ENCODE measurements at places on chromosomes 3 and 15. TPM values are rescaled to one million over a fixed set of nuclear protein-coding genes. Genes with fewer than 3 reads are reported as not detected.

- DNase-seq: no peak
Observed at GRCh38 chr3:65035246-65035645, 347.4 kb upstream of the ADAMTS9 start.

DNA sequence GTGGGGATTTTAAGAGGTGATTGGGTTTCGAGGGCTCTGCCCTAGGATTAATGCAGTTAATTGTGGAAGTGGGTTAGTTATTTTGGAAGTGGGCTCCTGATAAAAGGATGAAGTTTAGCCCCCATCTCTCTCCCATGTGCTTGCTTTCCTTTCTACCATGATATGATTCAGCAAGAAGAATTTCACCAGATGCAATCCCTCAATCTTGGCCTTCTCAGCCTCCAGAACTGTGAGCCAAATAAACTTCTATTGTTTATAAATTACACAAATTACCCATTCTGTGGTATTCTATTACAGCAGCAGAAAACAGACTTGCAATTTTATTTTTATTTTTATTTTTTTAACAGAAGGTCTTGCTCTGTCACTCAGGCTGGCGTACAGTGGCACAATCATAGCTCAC is 27.3 kb upstream of the UBE2E1 start:
- DNase-seq: no peak

TRPM7 gene
- 36.9 TPM for total RNA-seq

- DNase-seq: no peak
Observed at GRCh38 chr3:168422843-168423242, 327.1 kb upstream of the GOLIM4 start.

- no peak for DNase-seq
Observed at GRCh38 chr3:72375237-72376076, 472.8 kb downstream of the SHQ1 start.

NPAP1 gene
- total RNA-seq: 0.09 TPM

DNA sequence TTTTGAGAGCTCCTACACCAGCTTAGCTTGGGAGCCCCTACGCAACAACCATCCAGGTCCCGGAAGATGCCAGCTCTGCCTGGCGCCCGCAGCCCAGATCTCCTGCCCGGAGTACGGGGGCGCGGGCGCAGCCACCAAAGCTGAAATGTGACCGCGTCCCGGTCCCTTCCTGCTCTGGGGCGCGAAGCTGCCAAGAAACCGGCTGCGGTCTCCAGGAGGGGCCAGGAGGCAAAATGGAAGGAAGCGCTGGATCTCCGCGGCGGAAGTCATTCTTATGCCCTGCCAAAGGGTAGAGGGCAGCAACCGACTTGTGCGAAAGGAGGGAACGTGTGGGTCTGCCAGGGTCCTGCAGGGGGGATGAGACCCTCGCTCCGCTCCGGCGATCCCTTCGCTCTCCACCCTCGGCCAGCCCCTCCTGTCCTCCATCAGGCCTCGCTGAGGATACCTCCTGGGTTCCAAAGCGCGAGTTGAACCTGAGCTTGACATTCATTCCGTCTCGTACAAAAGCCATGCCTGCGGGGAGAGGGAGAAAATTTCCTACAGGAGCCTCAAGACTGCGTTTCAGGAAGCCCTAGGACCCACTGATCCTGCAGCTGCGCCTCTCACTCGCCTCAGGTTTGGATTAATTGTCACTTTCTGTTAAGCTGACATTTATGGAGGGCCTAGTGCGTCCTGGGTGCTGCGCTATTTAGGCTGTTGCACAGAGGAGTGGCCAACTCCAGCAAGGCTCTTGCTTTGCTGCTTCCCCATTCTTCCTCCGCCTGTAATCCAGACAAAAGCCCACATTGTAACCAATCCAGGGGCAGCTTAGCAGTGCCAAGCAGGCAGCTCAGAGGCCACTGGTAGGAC is 98.3 kb upstream of the VGLL3 start:
- DNase-seq: peak; percentile 82

SAMD7 gene
- total RNA-seq: not detected

ADIPOQ gene
- total RNA-seq: 0.17 TPM

AHSG gene
- not detected for total RNA-seq

GRCh38 chr15:74937272-74937589 is 642 bp downstream of the COX5A start:
- DNase-seq: no peak

MESP2 gene
- total RNA-seq: not detected

AMT gene
- total RNA-seq: 4.2 TPM

DNA sequence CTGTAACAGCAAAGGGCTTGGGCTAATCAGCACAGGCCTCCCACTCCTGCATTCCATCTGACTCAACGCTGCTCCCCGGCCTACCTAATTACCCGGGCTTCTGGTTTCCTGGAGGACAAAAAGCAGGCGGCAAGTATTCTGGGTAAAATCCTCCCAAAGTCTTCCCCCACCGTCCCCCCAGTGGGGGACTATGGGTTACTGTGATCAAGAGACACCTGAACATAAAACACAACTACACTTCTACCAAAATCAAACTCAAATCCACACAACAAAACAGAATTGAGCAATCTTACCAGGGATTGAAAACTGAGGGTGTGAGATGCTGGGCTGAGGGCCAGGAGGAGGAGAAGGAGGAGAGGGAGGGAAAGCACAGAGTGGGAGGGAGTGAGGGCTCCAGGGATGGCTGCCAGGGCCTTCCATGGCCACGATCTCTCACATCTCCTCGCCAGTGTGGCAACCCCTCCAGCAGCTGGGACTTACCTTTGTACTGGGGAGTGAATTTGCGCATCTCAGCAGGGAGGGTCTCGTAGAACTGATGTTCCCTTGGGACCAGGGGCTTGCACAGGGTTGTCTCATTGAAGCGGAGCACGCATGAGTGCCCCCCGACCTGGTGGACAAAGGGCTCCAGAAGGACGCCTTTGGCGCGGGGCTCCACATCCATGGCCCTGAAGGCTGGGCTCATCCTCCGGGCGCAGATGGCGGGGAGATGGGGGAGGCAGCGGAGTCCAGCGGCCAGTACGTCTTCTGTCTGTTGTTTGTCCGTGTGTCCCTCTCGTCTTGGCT is 9.1 kb upstream of the NCKIPSD start:
- DNase-seq: peak; percentile 66

DNA sequence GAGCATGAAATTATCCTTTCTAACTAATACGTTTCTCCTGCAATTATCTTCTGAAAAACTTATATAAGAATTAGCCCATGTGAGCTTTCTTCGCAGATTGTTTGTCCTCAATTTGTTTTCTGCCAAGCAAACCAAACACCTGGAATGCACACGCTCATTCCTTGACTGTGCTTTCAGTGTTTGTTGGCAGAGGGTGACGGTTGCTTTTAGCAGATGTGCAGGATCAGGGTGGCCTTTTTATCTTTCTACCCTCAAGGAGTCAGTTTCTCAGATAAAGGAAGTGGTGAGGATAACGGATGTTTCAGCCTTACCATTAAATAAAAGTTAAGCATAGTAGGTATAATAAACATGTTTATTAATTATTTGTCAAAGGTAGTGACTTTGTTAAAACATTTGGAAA is 15.2 kb downstream of the ARPP21 start:
- DNase-seq: no peak

GRCh38 chr3:115252679-115253078 is 105.6 kb upstream of the ZBTB20 start:
- no peak for DNase-seq

DNA sequence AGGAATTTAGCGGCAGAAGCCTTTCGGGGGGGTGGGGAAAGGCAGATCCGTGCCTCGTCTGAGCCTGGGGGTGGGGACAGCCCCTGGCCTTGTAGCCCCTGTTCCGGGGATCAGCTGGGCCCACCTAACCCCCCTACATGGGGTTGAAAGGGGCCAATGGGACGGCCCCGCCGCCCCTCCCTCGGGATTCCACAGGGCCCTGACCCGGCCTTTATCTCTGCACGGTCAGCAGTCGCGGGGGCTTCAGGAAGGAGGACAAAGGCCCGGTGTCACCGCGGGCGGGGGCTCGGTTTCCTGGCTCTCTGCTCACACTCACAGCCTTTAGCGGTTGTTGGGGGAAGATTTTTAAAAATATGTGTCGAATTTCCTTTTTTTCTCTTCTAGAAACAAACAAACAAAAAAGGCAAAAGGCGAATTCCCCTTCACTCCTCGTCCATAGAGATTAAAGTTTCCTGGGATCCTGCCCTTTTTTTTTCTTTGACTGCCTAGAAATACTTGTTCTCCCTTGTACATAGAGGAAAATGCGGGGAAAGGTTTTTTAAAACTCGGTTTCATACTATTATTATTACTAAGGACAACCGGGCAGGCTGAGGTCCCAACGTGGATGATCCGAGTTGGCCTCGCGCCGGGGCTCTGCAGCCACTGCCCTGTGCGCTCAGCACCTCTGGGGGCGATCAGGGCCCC is 7.9 kb downstream of the FOXL2 start:
- no peak for DNase-seq

GRCh38 chr3:157500232-157500631 is 3.0 kb downstream of the VEPH1 start:
- DNase-seq: no peak

MME gene
- total RNA-seq: 23.7 TPM

- no peak for DNase-seq
Observed at GRCh38 chr3:55882006-55882405, 394.9 kb upstream of the WNT5A start.

- no peak for DNase-seq
Observed at GRCh38 chr3:5186858-5187155, 700 bp upstream of the EDEM1 start.

DNA sequence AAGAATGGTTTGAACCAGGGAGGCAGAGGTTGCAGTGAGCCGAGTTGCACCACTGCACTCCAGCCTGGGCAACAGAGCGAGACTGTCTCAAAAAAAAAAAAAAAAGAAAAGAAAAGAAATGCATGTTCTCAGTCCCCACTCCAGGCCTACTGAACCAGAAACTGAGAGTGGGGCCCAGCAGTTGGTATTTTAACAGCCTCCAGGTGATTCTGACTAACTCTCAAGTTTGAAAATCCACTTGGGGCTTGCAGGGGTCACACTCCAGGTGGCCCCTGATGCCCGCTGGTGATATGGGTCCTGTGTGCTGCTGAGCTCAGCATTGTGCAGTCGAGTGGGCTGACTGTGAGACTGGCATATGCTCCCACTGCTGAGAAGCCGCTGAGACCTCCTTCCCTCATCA is 133.7 kb upstream of the C2CD4B start:
- no peak for DNase-seq

PLA2G4F gene
- not detected for total RNA-seq

PAK6 gene
- 1.5 TPM for total RNA-seq

GRCh38 chr15:90205886-90206285 is 4.8 kb downstream of the SEMA4B start:
- no peak for DNase-seq

CCDC50 gene
- 139 TPM for total RNA-seq

GRCh38 chr3:3665961-3666640 is 133.1 kb upstream of the LRRN1 start:
- DNase-seq: peak; percentile 82

GRCh38 chr3:131749826-131750225 is 247.1 kb upstream of the MRPL3 start:
- DNase-seq: no peak

DNA sequence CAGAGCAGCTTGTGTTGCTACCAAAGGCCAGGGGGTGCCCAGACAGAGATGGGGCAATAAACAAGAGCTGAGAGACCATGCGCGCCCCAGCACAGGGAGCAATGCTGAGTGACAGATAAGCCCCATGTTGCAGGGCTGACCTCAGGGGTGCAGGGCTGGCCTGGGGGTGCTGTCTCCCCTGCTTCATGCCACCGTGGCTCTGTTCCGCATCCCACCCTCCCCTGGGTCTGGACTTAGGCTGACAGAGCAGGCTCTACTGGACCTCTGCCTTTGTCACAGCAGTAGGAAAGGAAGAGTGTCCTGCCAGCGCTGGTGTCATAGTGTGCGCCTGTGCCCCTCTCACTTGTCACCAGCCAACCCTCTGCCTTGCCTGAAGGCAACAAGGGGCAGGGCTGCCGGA is 67.4 kb upstream of the IQSEC1 start:
- peak; percentile 49 for DNase-seq

SH2D7 gene
- not detected for total RNA-seq

- no peak for DNase-seq
Observed at GRCh38 chr3:152199102-152199840, 69.5 kb upstream of the MBNL1 start.

FAM43A gene
- total RNA-seq: 65.8 TPM

DNA sequence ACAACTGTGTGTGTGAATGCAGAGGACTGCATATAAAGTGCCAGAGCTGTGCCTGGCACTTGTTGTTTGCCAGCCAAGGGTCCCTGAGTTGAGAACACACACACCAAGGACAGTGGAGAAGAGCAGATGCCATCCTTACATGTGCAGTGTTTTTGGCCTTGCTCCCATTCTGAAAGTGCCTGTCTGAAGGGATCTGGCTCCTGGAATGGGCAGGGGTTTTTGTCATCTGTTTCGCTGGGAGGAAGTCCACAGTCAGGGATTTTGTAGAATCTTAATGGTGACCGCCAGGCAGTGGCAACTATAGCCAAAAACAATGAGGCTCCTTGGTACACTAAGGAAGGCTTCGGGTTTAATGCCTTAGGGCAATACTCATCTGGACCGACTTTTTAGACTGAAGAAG is 63.7 kb downstream of the DUT start:
- no peak for DNase-seq

DNA sequence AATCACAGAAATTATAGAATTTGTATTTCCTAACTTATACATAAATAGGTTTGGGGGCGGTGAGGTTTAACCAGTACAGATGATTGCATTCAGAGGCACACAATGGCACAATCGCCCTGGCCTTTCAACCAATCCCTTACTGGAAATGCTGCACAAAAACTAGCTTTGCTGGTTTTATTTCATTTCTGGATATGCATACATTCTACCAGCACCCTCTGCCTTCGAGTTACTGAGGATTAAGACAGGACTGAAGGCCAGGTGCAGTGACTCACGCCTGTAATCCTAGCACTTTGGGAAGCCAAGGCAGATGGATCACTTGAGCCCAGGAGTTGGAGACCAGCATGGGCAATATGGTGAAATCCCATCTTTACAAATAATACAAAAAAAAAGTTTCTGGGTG is 336.1 kb downstream of the ARRDC4 start:
- DNase-seq: no peak

ACSBG1 gene
- 0.16 TPM for total RNA-seq

AMOTL2 gene
- 53.1 TPM for total RNA-seq

DNA sequence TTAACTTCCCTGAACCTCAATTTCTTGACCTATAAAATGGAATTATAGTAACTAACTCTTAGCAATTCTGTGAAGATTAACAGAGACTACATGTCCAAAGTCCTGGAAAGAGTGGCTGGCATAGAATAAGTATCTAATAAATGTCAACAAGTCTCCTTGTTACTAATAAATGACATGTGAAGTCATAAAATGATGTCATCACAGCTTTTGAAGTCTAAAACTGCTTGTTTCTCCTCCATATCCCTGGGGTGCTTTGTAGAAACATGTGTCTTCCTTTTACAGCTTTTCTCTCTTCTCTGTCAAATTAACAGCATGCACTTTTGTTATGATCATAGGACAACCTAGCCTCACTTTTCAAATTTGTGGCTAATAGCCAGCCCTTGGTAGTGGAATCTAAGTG is 510.2 kb downstream of the NTRK3 start:
- no peak for DNase-seq

CPLX3 gene
- total RNA-seq: 29.5 TPM

GRCh38 chr3:127915937-127916493 is 983 bp downstream of the KBTBD12 start:
- DNase-seq: no peak
